ENCODE measurements at places on chromosomes 16 and 17. TPM values are rescaled to one million over a fixed set of nuclear protein-coding genes. Genes with fewer than 3 reads are reported as not detected.
A peak's percentile ranks its signal among the peaks of the same experiment; 100 is the strongest.

DNA sequence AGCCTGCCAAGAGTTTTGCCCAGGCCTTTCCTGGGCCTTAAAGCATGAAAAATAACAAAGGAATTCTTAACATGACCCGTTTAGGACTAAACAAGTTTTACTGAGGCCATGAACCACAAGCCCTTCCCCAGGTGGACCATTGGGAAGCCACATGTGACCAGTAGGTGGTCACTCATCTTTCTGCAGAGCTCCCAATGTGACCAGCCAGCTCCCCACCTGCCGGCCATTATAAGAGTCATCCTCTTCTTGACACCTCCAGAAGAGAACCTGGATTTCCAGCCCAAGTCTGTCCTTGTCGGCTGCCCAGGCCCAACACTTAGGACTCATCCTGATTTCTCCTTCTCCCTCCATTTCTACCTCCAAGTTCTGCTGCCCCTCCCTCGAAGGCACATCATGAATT lies 91.7 kb upstream of the DNAH17 start:
- DNase-seq: no peak
- no peak overlapping the region for H3K27ac ChIP-seq
- H3K4me3 ChIP-seq: no peak overlapping the region
- H3K27me3 ChIP-seq: no peaks in the 10 kb centered on the region
- no peaks in the 10 kb centered on the region for H3K36me3 ChIP-seq
- H3K4me1 ChIP-seq: no peaks in the 10 kb centered on the region

DNA sequence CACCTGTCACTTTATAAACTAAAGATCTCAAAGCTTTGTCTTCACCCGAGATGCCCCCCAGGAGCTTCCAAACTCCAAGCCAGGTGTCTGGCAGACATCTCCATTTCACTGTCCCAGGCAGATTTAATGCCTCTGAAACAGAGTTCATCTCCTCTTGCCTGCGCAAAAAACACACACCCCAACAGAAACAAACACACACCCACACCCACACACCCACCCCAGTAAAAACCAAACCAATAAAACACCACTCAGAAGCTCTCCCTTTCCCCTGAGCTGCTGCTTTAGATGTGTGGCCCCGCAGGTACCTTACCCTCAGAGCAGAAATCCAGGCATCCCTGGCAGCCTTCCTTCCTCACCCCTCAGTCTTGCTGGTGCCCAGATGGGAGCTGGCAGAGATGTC lies 14.4 kb downstream of the SEC14L1 start:
- no peak overlapping the region for H3K4me3 ChIP-seq
- H3K27me3 ChIP-seq: no peaks in the 10 kb centered on the region
- H3K36me3 ChIP-seq: peaks cover 9% of the 10 kb centered on the region
- H3K27ac ChIP-seq: no peak overlapping the region

DNA sequence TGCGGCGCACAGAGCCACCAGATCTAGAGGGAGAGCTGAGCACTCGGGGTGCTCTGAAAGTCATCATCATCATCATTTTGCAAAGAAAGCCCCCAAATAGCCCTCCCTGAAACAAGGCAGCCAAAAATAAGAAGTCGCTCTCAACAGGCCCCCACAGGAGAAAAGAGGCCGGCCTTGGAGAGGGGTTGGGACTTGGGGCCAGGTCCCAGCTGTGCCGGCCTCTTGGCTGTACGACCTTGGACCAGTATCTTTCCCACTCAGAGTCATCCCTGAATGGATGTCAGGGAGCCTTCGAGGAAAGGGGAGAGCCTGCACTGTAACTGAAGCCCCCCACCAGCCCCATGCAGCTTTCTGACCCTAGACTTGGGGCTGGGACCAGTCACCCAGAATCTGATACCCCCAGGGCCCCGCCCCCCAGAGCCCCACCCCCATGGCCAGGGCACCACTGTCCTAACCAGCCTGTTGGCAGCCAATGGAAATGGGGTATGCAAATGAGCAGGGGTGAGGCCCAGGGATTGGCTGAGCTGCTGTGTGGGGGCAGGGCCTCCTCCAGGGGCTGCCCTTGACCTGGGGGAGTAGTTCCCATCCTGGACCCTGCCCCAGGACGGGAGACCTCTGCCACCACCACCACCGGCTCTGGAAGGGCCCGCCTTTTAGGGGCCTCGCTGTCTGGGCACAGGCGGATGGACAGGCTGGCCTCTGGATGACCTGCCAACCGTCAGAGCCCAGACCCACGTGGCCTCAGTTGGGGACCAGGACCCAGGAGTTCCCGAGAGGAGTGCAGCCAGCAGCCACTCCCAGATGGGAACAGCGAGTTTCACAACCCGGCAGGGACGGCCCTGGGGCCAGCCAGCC lies 15.4 kb downstream of the ZFPM1 start:
- peak; percentile 97 for DNase-seq
- no peak overlapping the region for H3K27ac ChIP-seq
- H3K4me3 ChIP-seq: no peak overlapping the region
- H3K4me1 ChIP-seq: peaks cover 7% of the 10 kb centered on the region
- no peaks in the 10 kb centered on the region for H3K27me3 ChIP-seq

- no peaks in the 10 kb centered on the region for H3K4me1 ChIP-seq
- H3K27ac ChIP-seq: no peak overlapping the region
- peak; percentile 93 for DNase-seq
- no peaks in the 10 kb centered on the region for H3K36me3 ChIP-seq
- no peak overlapping the region for H3K4me3 ChIP-seq
Measured at GRCh38 chr17:67293251-67294203, 48.5 kb upstream of the HELZ start.

DNA sequence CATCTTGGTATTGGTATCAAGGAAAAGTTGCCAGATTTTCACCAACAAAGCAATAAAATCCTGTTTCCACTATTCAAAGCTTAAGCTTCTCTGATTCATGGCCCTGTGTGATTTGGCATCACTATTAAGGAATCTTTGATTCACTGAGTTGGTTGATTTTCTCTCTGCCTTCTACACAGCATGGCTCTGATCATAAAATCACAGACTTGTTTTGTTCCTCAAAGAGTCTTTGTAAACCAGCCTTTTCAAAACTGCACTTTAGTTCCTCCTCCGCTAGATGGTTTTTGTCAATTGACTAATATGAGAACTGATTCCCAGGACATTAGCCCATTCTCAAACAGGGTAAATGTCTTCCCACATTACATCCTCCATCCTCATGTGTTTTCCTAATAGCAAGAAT lies 197.6 kb downstream of the DNAH9 start:
- no peak for DNase-seq
- H3K4me1 ChIP-seq: no peaks in the 10 kb centered on the region
- no peaks in the 10 kb centered on the region for H3K27me3 ChIP-seq
- no peak overlapping the region for H3K27ac ChIP-seq
- H3K36me3 ChIP-seq: no peaks in the 10 kb centered on the region

- H3K36me3 ChIP-seq: no peaks in the 10 kb centered on the region
- no peak for DNase-seq
- no peaks in the 10 kb centered on the region for H3K4me1 ChIP-seq
- no peak overlapping the region for H3K4me3 ChIP-seq
Measured at GRCh38 chr16:87895641-87896141, 26.4 kb upstream of the SLC7A5 start.

- peak overlapping the region; percentile 100 for H3K27ac ChIP-seq
- no peaks in the 10 kb centered on the region for H3K27me3 ChIP-seq
- H3K36me3 ChIP-seq: no peaks in the 10 kb centered on the region
Measured at GRCh38 chr17:57935833-57936807, 19.1 kb downstream of the CUEDC1 start.

DNA sequence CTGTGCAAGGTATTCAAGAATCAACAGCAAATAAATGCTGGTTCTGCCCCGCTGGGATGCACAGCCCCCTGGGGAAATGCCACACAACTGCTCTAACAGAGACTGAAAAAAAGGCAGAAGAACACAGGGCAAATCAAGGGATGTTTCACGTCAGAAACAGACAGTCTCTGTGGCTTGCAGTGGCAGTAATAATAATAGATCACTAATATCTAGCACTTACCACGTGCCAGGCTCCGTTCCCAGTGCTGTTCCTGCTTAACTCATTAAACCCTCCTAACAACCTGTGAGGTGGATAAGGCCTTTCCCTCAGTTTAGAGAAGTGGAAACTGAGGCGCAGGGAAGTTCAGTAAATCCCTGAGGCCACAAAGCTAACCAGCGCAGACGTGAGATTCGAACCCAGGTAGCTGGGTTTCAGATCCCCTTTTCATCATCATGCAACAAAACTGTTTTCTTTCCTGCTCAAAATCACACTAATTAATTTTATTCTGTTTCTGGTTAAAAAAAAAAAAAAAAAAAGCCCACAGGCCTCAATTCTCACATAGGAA lies 36.7 kb downstream of the ARHGAP17 start:
- no peak overlapping the region for H3K27ac ChIP-seq
- no peak overlapping the region for H3K4me3 ChIP-seq
- no peaks in the 10 kb centered on the region for H3K27me3 ChIP-seq
- peaks cover under 1% of the 10 kb centered on the region for H3K4me1 ChIP-seq
- H3K36me3 ChIP-seq: peaks cover 34% of the 10 kb centered on the region
- peak; percentile 40 for DNase-seq

DNA sequence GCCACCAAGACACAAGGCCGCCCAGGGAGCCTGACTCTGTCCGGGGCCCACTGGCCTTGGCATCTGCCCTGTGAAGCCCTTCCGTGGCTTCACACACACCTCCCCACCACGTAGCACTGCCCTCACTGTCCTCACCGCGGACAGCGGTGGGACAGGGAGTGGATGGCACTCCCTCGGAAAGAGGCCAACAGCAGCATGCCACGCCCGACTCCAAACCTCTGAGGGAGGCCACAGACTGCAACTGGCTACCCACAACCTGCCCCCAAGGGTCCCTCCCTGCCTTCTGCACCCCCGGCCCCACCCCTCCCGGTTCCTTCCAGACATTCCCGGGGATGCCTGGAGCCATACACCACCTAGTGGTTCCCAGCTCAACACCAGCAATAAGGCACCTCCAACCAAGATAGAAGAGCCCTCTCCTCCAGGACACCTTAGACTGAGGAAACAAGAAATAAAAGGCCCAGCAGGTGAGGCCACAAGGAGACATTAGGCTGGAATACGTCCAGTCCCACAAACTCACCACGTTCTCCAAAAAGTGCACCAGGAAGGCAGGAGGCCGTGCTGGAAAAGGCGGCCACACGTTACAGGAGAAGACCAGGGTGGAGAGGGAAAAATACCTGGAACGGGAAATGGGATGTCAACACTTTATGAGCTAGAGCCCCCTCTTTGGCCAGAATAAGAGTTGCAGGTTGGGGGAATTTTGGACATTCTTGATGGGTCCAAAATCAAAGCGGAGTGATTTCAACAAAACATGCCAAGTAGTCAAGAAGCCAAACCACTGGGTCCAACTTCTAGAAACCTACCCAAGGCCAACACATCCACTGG lies 310.0 kb downstream of the SOX9 start:
- H3K27me3 ChIP-seq: peaks cover 22% of the 10 kb centered on the region
- no peaks in the 10 kb centered on the region for H3K4me1 ChIP-seq
- H3K4me3 ChIP-seq: no peak overlapping the region
- H3K27ac ChIP-seq: no peak overlapping the region
- H3K36me3 ChIP-seq: no peaks in the 10 kb centered on the region
- DNase-seq: peak; percentile 89

ZNF500 gene
- total RNA-seq: 17.2 TPM

All from endodermal cell (in vitro differentiated cells).